ENCODE measurements at places on chromosomes 1 and 21.

DNA sequence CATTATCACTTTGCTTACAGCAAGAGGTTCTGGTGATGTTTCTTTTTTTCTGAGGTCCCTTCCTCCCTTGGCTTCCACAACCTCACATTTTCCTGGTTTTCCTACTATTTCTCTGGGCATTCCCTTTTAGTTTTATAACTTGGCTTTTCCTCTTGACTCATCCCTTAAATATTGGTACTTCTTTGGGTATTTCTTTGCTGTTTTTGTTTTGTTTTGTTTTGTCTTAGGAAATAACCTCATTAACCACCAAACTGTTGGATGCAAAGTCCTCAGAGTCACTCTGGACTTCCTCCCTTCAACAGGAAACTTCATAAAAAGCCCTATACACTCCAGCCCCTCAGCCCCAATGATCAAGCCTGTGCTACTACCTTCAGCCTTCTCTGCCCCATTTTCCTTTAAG, 211.1 kb downstream of the DUSP10 start:
- no peak for DNase-seq

DNA sequence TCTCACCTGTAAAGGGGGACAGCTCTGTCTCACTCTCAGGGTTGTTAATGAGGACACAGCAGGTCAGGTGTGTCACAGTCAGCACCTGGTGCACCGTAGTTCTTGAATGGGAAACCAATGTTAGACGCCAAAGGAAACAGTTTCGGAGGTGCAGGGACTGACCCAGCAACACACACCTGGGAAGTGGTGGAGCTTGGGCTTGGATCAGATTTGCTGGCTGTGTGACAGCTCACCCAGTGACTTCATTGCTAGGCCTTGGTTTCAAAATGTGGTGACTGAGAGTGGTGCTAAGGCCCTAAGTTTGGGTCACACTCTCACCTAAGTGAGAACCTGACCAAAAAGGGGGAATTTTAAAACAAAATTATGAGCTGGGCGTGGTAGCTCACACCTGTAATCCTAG, 34.9 kb downstream of the ALPL start:
- no peak for DNase-seq

GRCh38 chr1:160400223-160400645, at the start of gene VANGL2:
Gene VANGL2 (plus strand): TSS chr1:160400564. CDS start chr1:160415838, 15,274 bp downstream.
- DNase-seq: peak; percentile 83

DNA sequence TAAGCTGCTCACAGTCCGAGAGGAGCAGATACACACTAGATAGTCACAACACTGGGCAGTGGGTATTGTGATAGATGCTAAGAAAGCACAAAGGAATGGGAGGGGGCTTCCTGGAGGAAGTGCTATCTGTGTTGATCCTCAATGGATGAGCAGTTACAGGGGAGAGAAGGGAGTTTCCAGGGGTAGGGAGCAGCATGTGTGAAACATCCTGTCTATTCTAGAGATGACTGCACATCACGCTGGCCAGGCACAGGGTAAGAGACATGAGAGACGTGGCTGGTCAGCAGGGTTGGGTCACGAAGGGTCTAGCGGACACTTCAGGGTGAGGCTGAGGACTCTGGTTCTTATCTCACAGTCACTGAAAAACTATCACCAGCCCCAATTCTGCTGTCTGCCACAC, 235.2 kb downstream of the TRABD2B start:
- DNase-seq: no peak

DNA sequence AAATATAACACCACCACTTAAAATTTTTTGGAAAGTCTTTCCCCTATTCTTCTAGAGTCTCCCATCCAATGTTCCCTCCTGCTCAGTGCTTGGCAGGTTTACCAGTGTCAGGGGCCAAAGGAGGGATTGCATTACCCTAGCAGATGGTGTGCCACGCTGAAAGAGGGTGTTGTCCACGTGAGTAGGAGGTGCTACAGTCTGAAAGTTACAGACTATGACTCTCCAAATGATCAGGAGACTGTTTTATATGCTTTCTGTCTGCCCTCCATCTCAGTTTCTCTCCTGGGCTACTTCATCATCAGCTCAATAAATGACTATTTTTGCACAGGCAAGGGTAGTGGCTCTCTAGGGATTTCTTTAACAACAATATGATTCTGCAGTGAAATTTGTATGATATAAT, 31.3 kb upstream of the ANGPTL7 start:
- no peak for DNase-seq

GRCh38 chr1:206735553-206736031, 35.0 kb upstream of the IL19 start:
- DNase-seq: no peak

- no peak for DNase-seq
These were observed 31.6 kb downstream of the ZC3H11B start for GRCh38 chr1:219581344-219581743.

GRCh38 chr1:19377812-19378718, 65.9 kb downstream of the SLC66A1 start:
- no peak for DNase-seq

DNA sequence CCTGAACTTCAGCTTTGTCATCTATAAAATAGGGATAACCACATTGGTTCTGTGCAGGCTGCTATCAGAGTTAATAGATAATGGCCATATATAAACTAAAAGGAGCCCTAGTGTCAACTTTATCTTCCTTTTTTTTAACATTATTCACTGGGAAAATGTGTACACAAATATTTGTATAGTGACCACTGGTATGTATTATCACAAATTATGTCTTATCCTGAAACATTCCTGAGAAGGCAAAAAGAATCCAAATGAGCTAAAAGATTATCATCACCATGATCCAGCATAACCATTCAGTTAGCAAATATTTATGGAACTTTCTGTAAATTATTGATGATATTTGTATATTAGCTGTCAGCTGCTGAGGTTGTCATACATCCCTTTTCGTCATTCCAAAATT, 16.6 kb downstream of the ANGPTL3 start:
- peak; percentile 6 for DNase-seq

Data from SJSA1 (cell line).